ENCODE measurements at places on chromosomes 5 and 9. TPM values are rescaled to one million over a fixed set of nuclear protein-coding genes. Genes with fewer than 3 reads are reported as not detected.

DNA sequence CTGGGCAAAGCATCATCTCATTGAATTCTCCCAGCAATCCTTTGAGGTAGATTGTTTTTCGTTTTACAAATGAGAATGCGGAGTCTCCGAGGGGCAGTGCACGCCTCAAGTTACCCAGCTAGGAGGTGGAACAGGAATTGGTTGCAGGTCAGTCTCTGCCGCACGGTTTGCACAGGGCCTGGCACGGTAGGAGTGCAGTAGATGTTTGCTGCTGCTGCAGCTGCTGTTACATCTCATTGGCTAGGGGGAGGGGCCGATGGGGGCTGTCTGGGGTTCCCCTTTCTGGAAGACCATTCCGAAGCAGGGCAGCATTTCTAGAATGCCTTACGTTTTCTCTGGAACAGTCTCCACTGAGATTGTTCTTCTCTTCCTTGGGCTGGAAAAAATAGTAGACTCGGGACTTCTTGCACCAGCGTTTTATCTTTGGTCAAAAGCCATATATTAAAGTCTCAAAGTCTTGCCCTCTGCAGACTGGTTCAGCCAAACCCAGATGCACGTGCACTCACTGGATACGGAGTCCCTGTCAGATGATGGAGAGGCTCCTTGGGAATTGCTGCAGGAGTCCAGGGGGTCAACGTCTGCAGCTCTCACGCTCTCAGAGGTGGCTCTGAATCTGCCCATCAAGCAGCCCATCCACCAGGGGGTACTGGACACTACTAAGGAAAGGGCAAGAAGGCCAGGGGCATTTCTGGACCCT is 1.2 kb downstream of the USP20 start:
- DNase-seq = no peak

DNA sequence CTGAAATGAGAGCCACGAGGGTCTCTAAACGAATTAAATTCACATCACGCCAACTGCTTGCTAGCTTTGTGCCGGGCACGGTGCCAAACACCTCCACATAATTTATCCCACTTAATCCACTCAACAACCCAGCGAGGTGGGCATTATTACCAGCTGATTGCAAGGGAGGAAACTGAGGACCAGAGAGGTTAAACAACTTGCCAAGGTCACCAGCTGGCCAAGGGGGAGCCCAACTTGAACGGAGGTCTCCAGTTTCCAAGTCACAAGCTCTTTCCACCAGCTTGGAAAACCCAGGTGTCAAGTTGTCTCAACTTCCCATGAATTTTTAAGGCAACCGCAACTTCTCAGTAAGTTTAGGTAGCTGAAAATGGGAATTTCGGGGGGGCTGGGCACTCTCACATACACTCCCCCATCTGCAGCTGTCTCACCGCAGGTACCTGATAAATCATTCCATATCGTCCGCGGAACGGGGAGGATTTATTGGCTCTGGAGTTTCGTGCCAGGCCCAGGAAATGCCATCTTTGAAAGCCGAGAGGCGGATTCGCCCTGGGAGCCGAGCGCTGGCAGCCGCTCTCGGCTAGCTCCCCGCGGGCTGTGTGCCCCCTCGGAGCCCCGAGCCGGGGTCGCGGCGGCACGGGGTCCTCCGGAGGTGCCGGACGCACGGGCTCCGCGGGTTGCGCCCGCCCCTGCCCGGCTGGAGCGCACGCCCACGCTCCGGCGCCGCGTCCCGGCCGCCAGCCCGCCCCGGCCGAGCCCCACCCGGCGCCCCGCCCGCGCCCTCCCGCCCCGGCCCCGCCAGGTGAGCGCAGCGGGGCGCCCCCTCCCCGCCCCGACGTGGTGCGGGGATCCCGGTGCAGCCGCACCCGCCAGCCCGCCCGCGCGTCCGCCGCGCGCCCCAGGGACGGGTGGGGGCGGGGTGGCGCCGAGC is 617 bp downstream of the PTPN3 start:
- peak; percentile 38 for DNase-seq

- DNase-seq = no peak
Observed at GRCh38 chr5:155087036-155087435, 73.5 kb downstream of the KIF4B start.

GRCh38 chr9:120481846-120482245 is 98.1 kb downstream of the CDK5RAP2 start:
- no peak for DNase-seq

DNA sequence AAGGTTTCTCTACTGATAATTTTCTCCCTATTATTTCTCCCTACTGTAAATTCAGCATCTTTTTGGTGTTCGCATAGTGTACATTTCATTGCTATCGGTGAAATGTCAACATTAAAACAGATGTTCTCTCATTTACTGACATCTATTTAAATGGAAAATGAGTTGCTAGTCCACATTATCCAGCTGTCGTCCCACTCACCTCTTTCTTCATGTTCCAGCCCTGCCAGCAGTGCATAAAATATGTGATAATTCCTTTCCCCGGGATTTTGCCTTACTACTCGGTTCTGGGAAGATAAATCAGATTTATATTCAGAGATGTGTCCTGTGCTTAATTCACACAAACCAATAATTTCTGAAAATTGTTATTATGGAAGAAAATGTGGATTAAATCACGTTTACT is 155.8 kb downstream of the MYO10 start:
- DNase-seq = no peak

DNA sequence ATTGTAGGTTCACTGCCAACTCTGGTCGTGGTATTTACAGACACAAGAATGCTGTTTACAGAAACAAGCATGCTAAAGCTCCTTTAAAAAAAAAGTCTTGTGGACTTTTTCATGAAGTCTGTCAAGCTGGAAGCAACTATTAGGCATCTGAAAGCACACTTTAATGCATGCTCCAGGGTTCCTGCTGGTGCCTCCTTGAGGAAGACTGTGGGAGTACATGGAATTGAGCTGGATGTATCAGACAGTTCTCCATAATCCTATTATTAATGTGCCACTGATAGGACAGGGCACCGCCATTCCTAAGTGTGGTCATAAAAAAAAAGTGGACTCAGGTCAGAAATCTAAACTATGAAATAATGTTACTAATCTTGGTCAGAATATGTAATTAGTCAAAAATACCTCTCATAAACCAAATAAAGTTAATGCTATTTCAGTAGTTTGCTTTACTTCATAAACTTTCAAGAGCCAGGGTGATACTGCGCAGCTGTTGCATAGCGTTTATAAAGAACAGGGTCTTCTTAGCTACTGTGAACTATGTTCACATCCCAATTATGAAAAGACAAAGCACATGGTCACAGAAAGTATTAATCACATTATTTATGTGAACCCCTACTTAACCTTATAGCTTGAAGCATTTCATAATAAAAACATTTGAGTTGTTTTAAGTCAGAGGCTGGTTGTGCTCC is 390.8 kb upstream of the PTGER4 start:
- no peak for DNase-seq

DNA sequence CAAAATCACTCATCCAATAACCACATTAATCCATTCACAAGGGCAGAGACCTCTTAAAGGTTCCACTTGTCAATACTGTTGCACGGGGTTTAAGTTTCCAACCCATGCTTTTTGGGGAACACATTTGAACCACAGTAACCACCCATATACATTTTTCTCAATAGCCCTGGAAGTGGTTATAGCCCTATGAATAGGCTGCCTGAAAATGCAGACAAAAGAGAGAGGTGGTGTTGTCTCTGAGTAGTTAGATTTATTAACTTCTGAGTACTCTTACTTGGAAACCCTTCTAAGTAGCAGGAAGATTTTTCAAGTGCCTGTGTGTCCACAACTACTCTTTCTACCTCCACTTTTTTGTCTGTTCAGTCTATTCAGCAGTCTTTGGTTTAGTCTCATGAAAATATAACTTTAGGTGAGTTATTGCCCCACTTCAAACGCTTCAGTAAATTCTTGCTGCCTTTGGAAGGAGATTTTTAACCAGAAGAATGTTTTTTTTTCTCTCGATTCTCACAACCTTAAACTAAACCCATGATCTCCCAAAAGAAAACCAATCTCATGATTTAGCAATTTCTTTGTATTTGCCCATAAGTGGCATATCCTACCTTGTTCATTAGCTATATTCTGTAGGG is 42.6 kb downstream of the ARHGEF28 start:
- DNase-seq = no peak

GRCh38 chr9:79164406-79164805 is 407.4 kb upstream of the TLE4 start:
- no peak for DNase-seq

GRCh38 chr9:12846035-12846434 is 71.2 kb downstream of the LURAP1L start:
- DNase-seq = no peak

DNA sequence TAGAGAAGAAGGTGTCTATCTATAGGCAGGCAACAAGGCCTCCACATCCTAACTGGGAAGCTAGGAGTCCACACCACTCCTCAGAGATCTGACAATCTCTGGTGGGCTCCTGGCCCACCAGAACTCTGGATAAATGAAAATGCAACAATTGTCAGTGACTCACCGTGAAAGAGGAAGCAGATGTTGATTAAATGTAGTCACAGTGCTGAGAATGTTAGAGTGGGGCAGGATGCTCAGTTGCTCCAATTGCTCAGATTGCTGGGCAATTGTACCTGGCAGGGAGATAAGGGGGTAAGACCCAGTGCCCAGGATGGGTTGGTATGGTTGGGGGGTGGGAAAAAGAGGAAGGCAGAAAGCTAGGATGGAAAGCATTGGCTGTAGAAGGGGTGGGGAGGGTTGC is 4.3 kb downstream of the CCL19 start:
- DNase-seq = no peak

- no peak for DNase-seq
Observed at GRCh38 chr9:134917431-134918373, at the start of gene FCN1. Gene FCN1 (minus strand): TSS chr9:134917912. CDS start chr9:134917871, 41 bp downstream.

- no peak for DNase-seq
Observed at GRCh38 chr5:5929291-5930020, 448.9 kb downstream of the MED10 start.

DNA sequence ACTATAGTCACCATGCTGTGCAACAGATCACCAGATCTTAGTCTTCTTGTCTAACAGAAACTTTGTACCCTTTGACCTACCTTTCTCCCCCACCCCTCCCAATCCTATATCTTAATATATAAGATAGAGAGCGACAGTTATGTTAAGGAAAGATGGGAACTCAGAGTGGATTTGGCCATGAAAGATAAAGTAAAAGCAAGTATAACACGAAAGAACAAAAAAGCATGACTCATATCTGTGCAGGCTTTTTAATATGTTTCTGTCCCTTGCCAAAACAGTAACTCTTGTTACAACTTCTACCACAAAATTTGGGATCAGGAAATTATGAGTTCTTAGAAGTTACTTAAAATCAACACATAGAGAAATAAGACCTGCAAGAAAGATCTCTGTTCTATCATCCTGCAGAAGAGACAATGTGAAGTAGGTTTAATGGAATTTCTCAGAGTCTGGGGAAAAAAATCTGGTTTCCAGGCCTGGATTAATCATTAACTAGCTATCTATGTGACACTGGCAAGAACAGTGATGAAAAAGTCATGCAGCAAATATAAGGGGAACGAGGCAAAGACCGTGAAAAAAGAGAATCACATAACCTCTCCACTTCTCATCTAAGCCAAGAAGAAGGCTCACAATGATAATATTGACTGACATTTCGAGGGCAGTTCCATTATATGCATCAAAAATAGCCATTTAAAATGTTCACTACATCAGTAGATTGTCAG is 18.6 kb downstream of the BAAT start:
- no peak for DNase-seq

DNA sequence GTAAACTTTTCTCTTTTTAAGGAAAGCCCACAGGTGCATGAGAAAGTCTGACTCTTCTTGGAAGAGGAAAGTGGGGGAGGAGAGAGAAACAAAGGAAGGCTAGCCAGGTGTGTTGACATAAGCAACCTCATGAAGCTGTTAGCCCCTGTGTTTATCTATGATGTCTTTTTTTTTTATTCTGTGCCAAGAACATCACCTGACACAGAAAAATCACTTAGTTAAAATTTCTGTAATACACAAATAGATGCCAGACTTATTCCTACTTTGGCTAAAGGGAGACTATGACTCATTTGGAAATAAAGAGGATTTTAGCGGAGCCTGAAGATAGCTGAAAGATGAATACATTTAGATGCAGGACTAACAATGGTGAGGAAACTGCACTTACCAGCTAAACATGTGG is 58.3 kb downstream of the BAAT start:
- DNase-seq = no peak

GRCh38 chr5:114581136-114581535 is 219.3 kb downstream of the KCNN2 start:
- no peak for DNase-seq

GRCh38 chr5:139975306-139975705 is 67.8 kb downstream of the NRG2 start:
- no peak for DNase-seq

- DNase-seq = no peak
Observed at GRCh38 chr9:105216440-105217178, 27.8 kb upstream of the SLC44A1 start.

DNA sequence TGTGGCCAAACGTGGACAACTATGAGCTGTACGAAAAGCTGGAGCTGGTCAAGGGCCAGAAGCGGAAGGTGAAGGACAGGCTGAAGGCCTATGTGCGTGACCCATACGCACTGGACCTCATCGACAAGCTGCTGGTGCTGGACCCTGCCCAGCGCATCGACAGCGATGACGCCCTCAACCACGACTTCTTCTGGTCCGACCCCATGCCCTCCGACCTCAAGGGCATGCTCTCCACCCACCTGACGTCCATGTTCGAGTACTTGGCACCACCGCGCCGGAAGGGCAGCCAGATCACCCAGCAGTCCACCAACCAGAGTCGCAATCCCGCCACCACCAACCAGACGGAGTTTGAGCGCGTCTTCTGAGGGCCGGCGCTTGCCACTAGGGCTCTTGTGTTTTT is 3.3 kb downstream of the CDK9 start:
- DNase-seq = no peak

DNA sequence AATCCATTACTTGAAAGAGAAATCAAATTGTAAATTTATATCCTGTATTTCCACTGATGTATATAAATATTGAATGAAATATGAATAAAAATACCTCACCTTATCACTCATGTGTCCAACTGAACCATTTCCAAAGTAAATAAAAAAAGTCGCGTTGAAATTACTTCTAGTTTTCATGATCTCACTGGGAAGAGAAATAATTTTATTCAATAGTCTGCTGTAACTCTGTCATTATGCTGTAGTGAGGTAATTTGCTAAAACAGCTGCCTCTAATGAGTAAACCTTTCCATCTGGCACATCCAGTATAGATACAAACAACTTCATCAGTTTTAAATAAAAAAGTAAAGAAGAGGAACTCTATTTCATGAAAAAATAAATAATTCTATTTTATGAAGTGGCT is 611.5 kb downstream of the ZNF608 start:
- DNase-seq = no peak

- DNase-seq = no peak
Observed at GRCh38 chr5:170108266-170108785, 2.6 kb downstream of the FOXI1 start.

GRCh38 chr5:176741561-176742211 is 68.7 kb upstream of the UNC5A start:
- DNase-seq = no peak

GRCh38 chr5:150485693-150486401 is 22.1 kb upstream of the NDST1 start:
- no peak for DNase-seq

The LAMC3 gene
- 0.38 TPM for total RNA-seq

The SYNPO gene
- 1.8 TPM for total RNA-seq

The TRIM36 gene
- total RNA-seq = 0.15 TPM

The LRRC8A gene
- 90.3 TPM for total RNA-seq

The PKN3 gene
- total RNA-seq = 9.1 TPM

The ZNF483 gene
- total RNA-seq = 7.3 TPM

The WDR38 gene
- not detected for total RNA-seq

The BASP1 gene
- not detected for total RNA-seq

The SHROOM1 gene
- total RNA-seq = 23.3 TPM

The RNF208 gene
- 38.0 TPM for total RNA-seq

The POLR3G gene
- 4.4 TPM for total RNA-seq
